ENCODE measurements at places on chromosomes 6 and 20.

DNA sequence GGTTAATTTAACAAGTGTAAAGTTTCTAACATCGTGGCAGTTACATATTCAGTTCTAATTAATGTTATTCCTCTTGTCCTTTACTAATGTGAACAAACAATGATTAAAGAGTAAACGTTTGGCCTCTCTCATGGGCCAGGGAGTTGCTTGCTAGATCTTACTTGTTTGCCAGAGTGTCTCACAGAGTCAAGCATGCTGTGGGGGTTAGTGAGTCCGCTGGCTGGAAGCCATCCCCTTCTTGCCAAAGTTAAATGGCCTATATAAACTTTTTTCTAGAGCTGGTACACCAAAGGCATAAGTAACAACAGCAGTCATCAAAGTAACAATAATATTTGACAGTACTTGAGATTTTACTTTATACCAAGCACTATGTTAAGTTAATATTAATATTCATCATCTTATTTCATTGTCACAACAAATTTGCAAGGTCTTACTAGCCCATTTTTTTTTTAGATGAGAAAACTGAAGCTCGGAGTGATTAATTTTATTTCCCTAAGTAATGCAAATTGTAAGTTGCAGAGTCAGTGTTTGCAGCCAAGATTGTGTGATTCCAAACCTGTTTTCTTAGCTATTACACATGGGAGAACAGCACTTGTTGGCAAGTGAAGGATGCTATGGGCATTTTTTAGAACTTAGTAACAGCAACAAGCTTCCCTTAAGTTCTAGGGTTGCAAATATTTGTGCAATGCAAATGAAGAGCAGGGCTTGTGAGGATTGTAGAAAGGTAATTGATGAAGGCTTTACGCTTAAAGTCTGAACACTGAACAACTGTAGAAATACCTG is 224.5 kb downstream of the RFPL4B start:
- no peak for DNase-seq

GRCh38 chr6:105988321-105988720 is 97.8 kb upstream of the PRDM1 start:
- DNase-seq: no peak

GRCh38 chr6:133985970-133986369 is 32.9 kb downstream of the TBPL1 start:
- DNase-seq: no peak

DNA sequence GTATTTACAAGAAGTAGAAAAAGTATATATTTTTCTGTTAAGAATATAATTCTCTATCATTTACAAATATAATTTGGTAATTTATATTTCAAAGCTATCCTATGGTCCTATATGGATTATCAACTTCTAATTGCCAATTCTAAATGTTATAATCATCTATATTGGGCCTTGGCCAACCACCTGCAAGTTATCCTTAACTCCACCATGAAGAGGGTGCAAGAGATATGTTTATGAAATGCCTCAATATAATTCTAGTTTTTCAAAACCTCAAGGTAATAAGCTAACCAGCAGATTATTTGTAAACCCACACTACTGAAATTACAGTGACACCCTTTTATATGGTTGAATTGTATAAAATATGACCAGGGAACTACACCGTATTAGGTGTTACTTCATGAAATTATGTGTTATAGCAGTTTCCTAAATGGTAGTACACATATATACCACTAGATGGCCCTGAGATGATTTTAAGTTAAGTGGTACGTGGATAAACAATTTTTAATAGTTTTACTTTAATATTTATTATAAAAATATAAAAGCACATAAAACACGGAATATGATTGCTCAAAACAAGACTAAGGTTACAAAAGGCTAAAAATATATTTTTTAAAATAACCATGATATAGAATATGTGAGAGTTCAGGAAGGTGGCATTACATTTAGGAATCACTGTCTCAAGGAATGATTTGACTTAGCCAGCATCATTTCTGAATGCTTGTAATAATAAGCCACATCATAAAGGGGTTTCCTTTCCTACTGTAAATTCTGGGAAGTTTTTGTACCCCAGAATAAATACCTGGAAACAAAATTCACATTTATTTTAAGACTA is 9.8 kb upstream of the PNISR start:
- DNase-seq: no peak

GRCh38 chr20:58071991-58072390 is 156.5 kb downstream of the ANKRD60 start:
- no peak for DNase-seq

DNA sequence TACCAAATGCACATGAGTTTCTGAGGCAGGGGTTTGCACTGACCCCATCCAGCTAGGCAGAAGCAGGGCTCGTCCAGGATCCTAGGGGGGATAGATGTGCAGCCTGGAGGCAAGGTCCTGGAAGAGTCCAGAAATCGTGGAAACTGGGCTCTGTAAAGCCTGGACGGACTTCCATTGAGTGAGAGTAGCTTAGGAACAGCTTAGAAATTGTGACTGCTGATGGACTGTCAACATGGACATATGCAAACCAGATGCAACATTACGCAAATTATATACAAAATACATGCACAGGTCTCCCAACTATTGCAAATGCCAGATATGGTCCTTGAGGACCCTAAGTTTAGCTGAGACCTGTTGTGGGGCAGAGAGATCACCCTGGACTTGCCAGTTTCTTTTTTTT is 4.8 kb upstream of the EMILIN3 start:
- DNase-seq: no peak

DNA sequence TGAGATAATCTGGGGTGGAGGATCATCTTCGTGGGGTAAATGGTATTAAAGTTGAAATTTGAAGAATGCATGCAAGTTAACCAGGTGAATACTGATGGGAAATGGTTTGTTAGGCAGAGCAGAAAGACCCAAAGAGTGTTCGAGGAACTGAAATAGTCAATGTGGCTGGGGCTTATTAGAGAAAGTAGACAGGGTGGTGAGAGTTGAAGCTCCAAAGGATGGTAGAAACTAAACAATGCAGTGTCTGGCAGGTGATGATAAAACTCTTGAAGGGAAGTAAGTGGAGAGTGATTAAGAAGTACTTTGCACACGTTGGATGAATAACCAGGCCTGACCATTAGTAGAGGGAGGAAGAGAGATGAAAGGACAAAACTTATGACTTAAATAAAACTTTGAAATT is 39.8 kb upstream of the CENPW start:
- no peak for DNase-seq

- no peak for DNase-seq
Measured at GRCh38 chr6:50845499-50846143, 26.9 kb downstream of the TFAP2B start.

DNA sequence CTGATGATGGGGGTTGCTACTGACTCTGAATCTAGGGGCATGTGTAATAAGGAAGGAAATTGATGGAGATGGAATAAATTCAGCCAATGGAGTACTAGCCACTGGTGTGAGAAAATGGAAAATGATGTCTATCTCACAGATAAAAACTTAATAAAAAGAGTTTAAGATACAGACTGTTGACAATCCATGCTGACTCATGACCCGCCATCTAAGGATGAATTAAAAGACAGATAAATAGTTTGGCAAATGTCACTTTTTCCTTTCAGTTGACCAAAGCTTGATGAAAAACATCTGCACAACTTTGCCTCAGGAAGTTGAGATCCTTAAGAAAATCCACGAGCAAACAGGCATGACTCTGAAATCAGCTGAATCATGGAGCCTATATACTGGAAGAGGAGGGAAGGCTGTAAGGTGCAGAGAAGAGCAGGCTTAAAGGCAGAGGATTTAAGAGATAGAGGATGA is 82.6 kb upstream of the BMP5 start:
- no peak for DNase-seq

Data from stimulated activated naive CD8-positive, alpha-beta T cell treated with anti-CD3 and anti-CD28 coated beads, Interleukin-15, Interleukin-2, amounts not matched to agents 100 U/mL and 50 U/mL, for 24 hours (primary cell).